ENCODE measurements at places on chromosomes 5 and 9. TPM values are rescaled to one million over a fixed set of nuclear protein-coding genes. Genes with fewer than 3 reads are reported as not detected.

DNA sequence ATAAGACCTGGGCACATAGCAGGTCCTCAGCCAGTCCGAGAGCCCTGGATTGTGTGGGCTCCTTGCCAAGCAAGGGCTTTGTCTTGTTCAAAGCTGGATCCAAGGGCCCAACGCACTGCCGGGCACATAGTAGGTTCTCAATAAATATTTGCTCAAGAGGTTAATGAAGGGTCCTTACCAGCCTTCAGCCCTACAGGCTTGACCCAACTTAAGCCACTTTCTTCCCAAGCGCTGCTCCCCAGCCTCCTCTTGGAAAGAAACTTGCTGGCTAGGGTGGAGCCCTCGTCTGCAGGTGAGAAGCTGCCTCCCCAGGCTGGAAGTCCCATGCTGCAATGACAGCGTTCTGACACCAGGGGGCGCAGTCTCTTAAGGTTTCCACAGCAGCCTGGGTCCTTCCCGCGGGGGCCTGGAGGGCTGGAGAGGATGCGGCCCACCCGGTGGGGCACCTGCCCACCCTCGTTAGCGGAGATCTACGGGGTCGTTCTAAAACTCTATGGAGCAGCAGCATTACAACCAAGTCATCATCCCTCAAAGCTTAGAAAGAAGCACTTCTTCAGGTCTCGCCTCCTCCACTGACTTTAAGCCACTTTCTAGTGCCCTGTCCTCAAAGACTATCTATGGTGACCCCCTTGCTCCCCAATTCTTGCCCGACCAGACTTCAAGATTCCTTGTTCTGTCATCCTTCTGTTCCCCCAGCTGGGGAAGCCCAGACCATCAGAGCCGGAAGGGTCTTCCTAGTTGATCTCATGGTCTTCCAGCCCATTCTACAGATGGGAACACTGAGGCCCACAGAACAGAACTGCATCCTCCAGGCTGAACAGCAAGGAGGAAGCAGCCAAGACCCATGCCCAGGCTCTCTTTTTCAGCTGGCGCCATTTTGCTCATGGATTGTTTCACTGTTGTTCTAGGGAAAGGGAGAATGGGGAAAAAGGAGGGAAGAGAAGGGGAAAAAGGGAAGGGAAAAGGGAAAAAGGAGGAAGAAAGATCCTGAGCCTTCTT is 115.4 kb downstream of the LHX2 start:
- DNase-seq: peak; percentile 16

PCDHAC2 gene
- total RNA-seq: not detected

FABP6 gene
- not detected for total RNA-seq

- no peak for DNase-seq
These were observed 2.5 kb upstream of the GFI1B start for GRCh38 chr9:132975961-132976360.

HRH2 gene
- 1.6 TPM for total RNA-seq

GRCh38 chr5:136201870-136202269 is 8.9 kb upstream of the SMIM32 start:
- DNase-seq: no peak

GRCh38 chr5:61504143-61504770 is 172.2 kb downstream of the ZSWIM6 start:
- DNase-seq: no peak

GRCh38 chr5:78405829-78406750 is 45.7 kb downstream of the SCAMP1 start:
- DNase-seq: no peak

PCDHGB3 gene
- total RNA-seq: 1.1 TPM

DNA sequence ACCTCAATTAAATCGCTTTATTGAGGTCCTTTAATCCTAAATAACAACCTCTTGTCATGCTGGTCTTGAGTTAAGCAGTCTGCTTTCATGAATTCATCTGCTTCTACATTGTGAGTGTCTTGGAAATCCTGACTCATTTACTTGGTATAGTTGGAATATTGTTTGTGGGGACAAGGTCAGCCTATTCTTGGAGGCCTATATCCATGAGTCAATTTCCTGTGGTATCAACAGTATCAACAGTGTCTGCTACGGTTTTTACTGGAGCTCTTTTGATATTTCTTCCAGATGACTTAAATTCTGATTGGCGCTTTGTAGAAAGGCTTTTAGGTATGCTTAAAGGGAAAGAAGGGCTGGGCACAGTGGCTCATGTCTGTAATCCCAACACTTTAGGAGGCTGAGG is 71.2 kb upstream of the PARP8 start:
- DNase-seq: no peak

GRCh38 chr5:15290953-15291352 is 209.0 kb upstream of the FBXL7 start:
- DNase-seq: no peak

SH3TC2 gene
- 0.41 TPM for total RNA-seq

DNA sequence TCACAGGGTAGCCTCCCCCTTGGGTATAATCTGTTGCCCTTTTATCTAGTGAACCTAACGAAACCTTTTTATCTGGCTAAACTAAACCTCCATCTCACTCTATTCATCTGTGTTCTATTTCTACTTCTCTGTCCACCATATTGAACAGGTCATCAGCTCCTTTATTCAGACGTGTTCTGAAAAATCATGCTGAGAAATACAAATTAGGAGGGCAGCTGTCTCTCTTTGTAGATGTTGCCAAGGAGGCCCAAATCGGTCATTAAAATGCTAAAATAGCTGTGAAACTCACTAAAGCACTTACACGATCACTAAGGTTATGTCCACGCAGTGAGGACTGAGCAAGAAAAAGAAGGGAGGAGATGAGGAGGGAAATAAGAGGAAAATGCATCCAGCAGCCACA is 115.6 kb upstream of the RETREG1 start:
- no peak for DNase-seq

DNA sequence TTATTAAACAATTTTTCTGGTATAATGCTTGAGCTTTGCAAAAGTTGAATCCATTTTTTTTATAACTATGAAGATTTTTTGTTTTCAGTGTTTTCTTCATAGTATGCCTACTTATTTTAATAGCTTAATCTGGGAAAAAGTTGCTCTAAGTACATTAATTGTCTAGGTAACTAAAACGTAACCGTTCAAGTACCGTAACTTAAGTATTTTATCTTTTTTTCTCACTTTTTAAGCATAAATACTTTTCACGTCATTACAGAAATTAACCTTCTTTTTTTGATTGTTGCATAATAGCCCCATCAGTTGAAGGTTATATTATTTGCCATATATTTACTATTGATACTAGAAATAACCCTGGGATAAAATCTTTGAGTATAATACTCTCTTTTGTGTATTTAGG is 15.2 kb downstream of the TNPO1 start:
- DNase-seq: no peak

DNA sequence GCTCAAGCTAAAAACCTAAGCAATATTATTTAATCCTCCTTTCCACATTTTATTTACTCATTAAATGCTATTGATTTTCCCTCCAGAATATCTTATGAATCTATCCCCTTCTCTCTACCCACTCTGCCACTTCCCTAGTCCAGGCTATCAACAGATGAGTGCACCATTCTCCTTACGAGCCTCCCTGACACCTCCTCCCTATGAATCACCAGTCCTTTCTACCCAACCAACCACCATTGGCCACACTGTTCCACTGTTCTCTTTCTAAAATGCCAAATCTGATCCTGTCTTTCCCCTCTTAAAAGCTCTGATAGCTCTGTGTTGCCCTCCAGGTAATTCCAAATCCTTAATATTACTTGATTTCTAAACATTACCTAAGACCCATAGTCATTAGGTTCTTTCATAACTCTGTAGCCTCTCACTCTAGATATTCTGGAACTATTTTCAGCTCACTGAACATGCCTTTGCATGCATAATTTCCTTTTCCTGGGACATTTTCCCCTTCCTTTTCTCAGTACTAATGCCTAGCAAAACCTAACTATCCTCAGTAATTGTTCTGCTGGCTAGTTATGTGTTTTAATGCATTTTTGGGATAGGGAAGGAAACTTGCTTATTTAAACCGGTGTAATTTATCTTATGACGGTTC is 126.3 kb downstream of the UNC13B start:
- DNase-seq: no peak

GPR150 gene
- not detected for total RNA-seq

ADRA1B gene
- 1.9 TPM for total RNA-seq
